ENCODE measurements at places on chromosomes 2 and 18.

- no peak for DNase-seq
Observed at GRCh38 chr2:98871506-98871905, 64.5 kb downstream of the CRACDL start.

DNA sequence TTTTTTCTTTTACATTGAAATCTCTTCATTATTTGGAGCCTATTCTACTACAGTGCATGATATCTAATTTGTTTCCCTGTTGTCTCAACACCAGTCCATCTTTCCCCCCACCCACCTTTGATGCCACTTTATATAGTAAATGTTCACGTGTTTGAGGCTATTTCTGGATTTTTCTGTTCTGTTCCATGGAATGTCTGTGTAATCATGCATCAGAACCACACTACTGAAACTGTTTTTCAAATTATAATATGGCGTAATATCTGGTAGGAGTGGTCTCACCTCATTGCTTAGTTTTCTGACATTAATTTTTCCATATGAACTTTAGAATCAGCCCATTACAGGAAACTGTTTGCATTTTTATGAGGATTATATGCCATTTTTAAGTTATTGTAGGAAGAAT, 19.1 kb upstream of the NARS1 start:
- DNase-seq, result no peak

DNA sequence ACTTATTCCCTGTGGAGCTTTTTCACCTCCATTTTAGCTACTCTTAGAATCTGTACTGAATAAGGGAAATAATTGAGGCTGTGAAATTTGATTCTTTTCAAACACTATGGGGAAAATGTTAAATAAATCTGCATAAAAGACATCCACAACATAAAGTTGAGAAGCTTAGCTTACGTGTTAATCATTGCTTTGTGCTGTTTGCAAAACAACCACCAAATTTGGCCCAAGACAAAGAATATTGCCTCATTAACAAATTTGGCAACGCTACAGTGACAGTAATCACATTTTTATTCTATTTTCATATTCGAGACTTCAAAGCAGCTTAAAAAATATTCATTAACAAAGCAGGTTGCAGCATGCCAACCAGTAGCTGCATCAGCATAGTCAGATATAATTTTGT, 437.6 kb downstream of the DPP10 start:
- no peak for DNase-seq

DNA sequence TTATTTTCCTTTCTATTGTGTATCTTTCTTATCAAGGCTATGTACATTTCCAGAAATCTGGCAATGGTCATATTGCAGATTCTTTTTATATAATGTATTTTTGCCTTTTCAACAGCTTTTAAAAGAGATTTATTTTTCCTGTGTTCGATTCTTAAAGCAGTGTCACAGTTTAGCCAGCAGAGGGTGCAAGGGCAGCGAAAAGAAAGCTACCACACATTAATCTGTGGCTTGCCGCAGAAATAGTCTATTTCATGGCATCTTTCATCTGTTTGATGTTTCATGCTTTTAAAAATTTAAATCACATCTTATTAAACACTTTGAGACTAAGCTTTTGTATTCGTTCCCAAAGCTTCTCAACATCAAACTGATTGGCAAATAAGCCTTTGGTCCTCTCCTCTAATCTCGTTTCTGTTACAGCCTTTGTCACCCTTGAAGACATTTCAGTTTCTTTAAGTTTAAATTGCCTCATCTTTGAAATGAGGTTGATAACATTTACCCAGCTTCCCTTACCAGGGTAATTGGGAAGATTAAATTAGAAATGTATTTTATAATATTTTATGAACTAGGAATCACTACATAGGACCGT, 73.3 kb downstream of the PIK3C3 start:
- no peak for DNase-seq

- no peak for DNase-seq
Observed at GRCh38 chr18:37889963-37890362, 324.4 kb upstream of the CELF4 start.

DNA sequence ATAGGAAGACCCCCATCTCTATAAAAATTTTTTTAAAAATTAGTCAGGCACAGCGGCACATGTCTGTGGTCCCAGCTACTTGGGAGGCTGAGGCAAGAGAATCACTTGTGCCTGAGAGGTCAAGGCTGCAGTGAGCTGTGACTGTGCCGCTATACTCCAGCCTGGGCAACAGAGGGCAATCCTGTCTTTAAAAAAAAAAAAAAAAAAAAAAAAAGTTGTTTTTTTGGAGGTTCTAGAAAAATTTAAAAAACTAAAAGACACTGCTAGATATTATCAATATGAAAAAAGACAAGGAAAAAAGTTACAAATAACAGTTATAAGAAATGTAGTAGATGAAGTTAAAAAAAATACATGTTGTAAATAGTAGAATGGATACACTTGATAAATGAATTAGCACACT, 56.1 kb upstream of the C2orf15 start:
- no peak for DNase-seq

- DNase-seq, result no peak
Observed at GRCh38 chr2:236904389-236905263, 181.1 kb upstream of the COPS8 start.

GRCh38 chr2:204177977-204178522, 241.5 kb downstream of the ICOS start:
- peak; percentile 4 for DNase-seq

DNA sequence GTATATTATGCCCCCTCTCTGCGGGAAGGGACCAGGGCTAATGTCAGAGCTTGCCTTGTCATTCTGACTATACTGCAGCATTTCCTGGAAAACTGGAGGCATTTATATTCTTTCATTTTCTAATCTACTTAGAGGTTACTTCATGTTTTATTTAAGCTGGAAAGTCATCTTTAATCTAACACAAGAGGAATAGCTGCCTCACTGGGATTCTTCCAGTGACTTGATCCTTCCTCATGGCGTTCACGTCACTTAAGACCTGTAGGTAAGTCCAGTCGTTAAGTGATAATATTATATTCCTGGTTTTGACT, 727.6 kb upstream of the DDX18 start:
- DNase-seq, result no peak

- no peak for DNase-seq
Observed at GRCh38 chr2:39696838-39697237, 31.1 kb downstream of the TMEM178A start.

- no peak for DNase-seq
Observed at GRCh38 chr2:13474538-13474937, 757.8 kb downstream of the TRIB2 start.
